Central memory CD8-positive, alpha-beta T cell (primary cell): ENCODE measurements at places on chromosomes 3 and 15.

DNA sequence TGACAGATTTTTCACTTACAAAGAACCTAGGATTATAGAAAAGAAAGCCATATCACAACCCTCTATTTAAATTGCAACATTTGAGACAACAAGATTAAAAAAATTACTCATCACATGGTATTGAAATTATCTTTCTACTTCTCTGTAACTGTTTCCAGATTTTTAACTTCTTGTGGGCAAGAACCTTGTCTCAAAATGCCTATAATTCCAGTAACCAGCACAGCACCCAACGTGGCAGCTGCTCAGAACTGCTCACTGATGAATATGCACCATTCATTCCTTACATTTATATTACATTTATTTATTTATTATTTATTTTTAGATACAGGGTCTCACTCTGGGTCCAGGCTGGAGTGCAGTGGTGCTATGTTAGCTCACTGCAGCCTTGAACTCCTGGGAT, 216.1 kb downstream of the THRB start:
- no peak overlapping the region for H3K4me3 ChIP-seq
- no peaks in the 10 kb centered on the region for H3K4me1 ChIP-seq
- DNase-seq = no peak
- H3K27ac ChIP-seq = no peak overlapping the region

- no peak overlapping the region for H3K27ac ChIP-seq
- H3K36me3 ChIP-seq = peaks cover 44% of the 10 kb centered on the region
- H3K27me3 ChIP-seq = no peaks in the 10 kb centered on the region
- peaks cover 12% of the 10 kb centered on the region for H3K4me1 ChIP-seq
Observed at GRCh38 chr3:37290551-37290950, 116.2 kb upstream of the LRRFIP2 start.

GRCh38 chr3:140842984-140843649, 98.5 kb upstream of the SLC25A36 start:
- H3K4me3 ChIP-seq = no peak overlapping the region
- H3K27me3 ChIP-seq = peaks cover 32% of the 10 kb centered on the region
- H3K4me1 ChIP-seq = no peaks in the 10 kb centered on the region
- H3K36me3 ChIP-seq = peaks cover 6% of the 10 kb centered on the region
- no peak for DNase-seq

GRCh38 chr15:65792988-65793817, 1.1 kb upstream of the DENND4A start:
- H3K27ac ChIP-seq = peak overlapping the region; percentile 99
- peak overlapping the region; percentile 86 for H3K4me3 ChIP-seq
- H3K4me1 ChIP-seq = peaks cover 45% of the 10 kb centered on the region
- no peak for DNase-seq

GRCh38 chr3:14278799-14279625, 100.4 kb downstream of the LSM3 start:
- no peaks in the 10 kb centered on the region for H3K36me3 ChIP-seq
- H3K27me3 ChIP-seq = no peaks in the 10 kb centered on the region
- no peak for DNase-seq
- H3K27ac ChIP-seq = no peak overlapping the region
- H3K4me3 ChIP-seq = no peak overlapping the region

GRCh38 chr3:839981-840380, 252.8 kb upstream of the CNTN6 start:
- DNase-seq = no peak
- no peaks in the 10 kb centered on the region for H3K36me3 ChIP-seq
- no peaks in the 10 kb centered on the region for H3K27me3 ChIP-seq
- no peak overlapping the region for H3K27ac ChIP-seq

GRCh38 chr3:144273601-144274000, 302.0 kb downstream of the DIPK2A start:
- DNase-seq = no peak
- no peak overlapping the region for H3K4me3 ChIP-seq
- H3K36me3 ChIP-seq = peaks cover 2% of the 10 kb centered on the region
- no peaks in the 10 kb centered on the region for H3K27me3 ChIP-seq
